ENCODE measurements at places on chromosomes 11 and 22.
A peak's percentile ranks its signal among the peaks of the same experiment; 100 is the strongest.

- no peak for DNase-seq
These were observed 53.1 kb upstream of the KCNQ1OT1 start for GRCh38 chr11:2752923-2753322.

DNA sequence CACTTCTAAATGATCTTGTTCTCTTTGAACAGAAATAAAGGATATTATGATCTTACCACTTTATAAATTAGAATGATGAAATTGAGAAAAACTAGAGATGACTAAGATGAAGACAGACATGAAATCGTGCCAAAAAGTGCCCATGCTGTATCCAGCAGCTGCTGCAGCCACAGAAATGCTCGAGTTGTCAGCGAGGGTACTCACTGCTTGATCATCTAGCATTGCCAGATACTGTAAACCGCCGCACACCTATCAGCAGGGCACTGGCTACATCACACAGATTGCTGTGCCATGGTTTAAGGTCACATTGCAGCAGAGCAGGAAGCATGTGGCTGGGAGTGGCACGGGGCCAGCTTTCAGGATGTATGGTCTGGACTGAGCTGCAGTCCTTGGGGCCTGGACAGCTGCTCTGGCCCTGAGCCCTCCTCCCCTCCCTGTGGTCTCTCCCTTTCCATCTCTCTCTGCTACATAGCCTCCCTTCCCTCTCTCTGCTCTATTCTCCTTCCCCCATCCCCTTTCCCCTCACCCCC is 51.0 kb upstream of the SEPTIN5 start:
- DNase-seq = peak; percentile 28

DNA sequence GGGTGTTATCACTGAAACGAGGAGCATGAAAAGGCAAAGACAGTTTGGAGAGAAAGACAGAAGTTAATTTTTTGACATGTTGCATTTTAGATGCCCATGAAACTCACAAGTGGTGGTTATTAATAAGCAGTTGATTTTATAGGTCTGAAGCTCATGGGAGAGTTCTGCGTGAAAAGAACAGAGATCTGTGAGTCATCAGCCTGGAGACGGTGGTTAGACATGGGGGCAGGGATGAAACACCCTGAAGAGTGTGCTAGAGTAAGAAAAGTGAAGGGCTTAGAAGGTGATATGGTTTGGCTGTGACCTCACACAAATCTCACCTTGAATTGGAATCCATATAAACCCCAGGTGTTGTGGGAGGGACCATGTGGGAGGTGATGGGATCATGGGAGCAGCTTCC is 289.1 kb upstream of the ISX start:
- DNase-seq = no peak

- DNase-seq = no peak
These were observed 227.5 kb upstream of the CNTN5 start for GRCh38 chr11:98793276-98793675.

DNA sequence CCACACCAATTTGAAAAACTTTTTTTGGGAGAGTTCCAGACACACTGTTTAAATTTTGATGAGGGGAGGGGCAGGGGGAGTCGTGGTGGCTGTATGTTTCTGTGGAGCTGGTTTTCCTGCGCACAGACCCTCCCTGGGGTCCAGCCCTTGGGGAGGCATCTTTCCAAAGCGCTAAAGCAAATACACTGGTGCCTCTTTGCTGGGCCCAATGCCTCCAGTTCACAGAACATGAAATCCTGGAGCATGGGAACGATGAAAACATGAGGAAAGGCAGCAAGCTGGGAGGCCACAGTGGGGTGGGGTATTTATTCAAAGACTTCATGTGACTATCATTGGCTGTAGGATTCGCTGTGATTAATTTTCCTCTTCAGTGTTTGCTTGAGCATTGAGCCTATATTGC is 135.3 kb downstream of the CCDC34 start:
- no peak for DNase-seq

- DNase-seq = no peak
These were observed 8.9 kb downstream of the KCTD21 start for GRCh38 chr11:78179459-78180071.

DNA sequence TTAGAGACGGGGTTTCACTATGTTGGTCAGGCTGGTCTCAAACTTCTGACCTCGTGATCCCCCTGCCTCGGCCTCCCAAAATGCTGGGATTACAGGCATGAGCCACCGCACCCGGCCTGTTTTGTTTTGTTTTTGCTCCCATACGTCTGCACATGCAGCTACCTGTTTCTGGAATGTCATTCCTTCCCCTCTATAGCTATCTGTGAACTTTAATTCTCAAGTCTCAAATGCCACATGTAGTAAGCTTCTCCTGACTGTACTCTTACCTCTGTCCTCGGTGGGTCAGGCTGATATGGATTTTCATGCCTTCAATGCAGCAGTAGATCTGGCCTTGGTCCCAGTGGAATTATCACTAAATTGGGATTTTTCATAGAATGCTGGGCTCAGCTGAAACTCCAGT is 12.4 kb upstream of the SWAP70 start:
- no peak for DNase-seq

DNA sequence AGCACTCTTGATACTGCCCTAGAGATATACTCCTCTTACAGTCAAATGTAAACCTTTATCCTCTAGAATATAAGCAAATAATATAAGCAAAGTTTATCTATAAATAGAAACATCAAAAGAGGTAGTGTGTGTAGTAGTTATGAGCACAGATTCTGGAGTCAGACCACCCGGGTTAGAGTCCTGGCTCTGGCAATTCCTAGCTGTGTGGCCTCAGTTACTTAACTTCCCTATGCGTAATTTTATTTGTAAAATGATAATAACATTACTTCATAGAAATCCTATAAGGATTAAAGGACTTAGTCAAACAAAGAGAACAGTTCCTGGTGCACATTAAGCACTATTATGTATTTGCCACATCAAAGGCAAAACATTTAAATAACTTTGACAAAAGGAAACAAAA is 7.0 kb downstream of the MSANTD4 start:
- no peak for DNase-seq

DNA sequence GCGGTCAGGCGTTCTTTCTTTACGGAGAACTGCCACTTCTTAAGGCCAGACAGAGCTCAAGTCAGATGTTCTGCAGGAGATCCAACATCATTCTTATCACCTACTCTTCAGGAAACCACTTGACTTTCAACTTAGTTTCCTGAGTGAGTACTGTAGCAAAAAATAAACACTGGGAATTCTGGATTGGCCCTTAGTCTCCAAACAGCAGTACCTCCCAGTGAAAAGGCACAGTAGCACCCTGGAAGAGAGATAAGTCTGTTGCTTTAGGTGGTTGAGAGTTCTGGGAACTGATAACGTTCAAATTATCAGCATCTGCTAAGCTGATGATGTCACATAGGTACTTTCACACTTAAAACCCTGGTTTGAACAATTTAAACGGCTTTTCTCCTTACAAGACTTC is 971.8 kb upstream of the TENM4 start:
- no peak for DNase-seq

- DNase-seq = no peak
These were observed 30.8 kb upstream of the GLYAT start for GRCh38 chr11:58762284-58763119.

DNA sequence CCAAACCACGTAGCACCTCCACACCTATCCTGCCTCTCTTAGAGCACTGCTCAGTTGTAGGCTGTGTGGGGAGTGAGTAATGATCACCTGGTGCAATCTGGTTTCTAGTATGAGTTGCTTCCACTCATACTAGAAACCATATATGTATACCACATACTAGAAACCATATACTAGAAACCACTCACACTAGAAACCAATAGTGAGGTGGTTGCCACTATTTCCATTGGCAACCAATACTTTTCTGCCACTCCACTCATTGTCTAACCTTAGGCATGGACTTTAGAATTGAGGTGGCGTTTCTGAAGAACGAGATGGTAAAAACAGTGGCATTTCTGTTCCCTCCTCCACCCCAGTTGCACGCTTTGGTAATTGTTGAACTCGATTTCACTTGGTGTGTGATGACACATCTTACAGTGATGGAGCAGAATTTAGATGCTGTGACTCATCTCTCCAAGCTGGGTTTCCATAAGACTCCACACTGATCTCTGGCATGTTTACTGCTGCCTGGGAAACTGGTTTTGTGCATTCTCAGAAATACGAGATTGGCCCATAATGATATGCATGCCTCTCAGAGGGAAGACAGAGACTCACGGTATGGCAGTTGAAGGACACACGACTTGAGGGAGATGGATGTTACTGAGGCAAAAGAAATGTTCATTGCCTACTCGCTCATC is 82.9 kb downstream of the KIRREL3 start:
- peak; percentile 58 for DNase-seq
